ENCODE measurements at places on chromosomes 3 and 15.

GRCh38 chr3:10594915-10595314 lies 89.5 kb upstream of the ATP2B2 start:
- DNase-seq = peak; percentile 76

DNA sequence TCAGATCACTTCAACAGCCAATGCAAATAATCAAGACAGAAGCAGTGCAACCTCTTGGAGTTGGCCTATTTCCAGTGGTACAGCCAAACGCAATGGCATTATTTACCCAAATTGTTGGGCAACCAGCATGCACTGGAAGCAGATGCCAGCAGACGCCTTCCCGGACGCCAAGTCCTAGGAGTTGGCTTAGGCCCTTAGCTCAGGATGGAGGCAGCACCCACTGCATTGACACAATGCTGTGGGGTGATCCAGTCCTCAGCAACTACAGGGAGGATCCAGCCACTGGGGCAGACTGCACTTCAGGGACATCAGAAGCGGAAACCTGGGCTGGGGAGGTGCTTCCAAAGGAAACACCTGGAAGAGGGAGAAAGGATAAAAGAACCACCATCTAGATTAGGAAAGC lies 290.4 kb downstream of the FAM43A start:
- no peak for DNase-seq

GRCh38 chr3:52777959-52778805 lies 783 bp downstream of the ITIH1 start:
- DNase-seq = no peak

DNA sequence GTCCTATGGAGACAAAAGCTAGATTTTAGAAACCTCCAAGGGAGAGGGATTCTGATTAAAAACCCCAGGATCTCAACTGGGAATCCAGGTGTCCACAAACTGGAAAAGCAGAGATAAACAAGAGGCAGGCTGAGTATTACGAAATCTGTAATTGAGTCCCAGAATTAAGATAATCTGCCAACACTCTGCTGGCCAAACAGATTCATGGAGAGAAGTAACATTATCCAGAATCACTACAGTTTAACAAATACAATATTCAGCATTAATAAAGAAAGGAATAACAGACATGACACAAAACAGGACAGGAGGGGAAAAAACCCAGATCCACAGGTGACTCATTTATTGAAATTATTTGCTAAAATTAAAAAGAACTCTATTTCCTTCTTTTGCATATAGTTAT lies 227.2 kb upstream of the NANOGP8 start:
- no peak for DNase-seq

DNA sequence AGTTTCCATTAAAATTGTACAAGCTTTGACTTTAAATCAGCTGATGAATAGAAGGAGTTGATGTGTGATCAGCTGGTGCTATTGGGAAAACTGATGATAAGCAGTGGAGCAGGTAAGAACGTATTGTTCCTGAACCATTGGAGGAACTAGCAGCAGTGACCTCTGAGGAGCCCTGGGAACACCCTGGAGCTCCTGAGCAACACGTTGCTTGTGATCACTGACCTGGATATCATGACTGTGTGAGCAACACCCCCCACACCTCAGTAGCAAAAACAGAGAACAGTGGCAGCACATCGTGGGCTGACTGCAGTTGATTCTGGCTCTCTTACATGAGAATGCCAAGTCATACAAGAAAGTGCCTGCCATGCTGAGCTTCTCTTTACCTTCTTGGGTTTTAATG lies 72.9 kb downstream of the BLM start:
- no peak for DNase-seq

DNA sequence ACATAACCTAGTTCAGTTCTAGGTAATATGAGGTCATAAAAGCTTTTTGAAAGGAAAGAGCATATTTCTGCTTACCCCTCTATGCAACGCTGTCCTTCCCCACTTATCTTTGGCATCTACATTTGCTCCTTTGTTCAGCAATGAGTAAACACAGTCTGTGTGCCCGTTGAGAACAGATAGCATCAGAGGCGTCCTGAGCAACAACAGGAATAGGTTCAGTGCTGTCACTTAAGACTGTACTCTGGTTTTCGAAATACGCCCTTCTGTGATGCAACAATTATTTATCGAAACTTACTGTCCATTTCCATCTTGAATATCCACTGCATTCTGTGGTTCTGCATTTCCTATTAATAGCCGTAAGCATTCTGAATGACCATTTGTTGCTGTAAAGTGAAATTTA lies 84.4 kb downstream of the BTD start:
- DNase-seq = no peak

DNA sequence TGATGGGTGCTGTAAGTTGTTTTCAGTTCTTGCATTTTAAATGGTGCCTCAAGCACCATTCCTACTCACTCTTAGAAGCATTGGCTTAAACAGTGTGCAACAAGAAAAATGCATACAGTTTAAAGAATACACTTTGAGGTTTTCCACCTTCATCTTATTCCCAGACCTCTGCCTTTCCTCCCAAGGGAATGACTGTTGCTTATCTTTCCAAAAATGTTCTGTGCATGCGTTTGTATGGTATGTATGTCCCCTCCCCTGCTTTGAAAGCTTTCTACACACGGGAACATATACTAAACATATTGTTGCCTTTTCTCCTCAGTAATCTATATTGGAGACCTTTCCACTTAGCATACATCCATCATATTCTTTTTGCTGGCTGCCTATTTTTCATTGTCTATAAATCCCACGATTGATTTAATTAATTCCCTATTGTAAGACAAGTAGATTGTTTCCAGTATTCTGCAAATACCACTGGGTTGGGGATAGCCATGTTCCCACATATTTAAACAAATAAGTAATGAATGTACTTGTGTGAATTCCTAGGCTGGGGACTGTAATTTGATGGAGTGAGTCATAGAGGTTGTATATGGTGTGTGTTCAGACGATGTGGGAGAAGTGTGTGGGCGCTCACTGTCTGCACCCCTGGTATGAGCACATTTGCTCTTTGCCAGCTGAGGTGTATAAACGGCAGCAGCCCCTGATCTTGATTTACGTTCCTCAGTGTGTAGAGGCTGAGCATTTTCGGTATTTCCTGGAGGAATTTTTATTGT lies 5.8 kb downstream of the TRAK1 start:
- DNase-seq = no peak
